Fibroblast of skin of left quadriceps (primary cell): ENCODE measurements at places on chromosomes 16 and 17.

DNA sequence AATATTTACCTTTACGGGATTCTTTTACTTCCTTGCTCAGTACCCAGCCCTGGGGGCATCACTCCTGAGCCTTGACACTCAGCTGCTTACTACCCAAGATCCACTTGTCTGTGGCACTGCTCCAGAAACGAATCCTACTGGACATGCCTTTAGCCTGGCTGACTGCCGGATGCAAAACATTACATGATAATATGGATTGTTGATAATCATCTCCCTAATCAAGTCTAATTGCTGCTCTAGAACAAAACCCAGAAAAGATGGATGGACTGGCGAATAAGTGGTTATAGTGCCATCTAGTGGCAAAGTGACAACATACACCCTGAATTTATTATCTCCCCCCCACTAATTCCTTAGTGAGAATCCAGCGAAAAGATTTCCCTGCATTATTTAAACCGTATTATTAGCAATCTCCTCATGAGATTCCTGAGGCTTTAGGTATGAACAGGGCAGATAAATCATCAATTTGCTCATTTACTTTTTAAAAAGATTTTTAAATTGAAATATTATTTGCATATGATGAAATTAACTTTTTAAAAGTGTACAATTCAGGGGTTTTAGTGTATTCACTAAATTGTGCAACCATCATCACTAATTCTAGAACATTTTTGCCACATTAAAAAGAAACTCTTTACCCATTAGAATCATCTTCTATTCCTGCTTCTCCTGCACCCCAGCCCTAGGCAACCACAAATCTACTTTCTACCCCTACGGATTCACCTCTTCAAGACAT lies 61.6 kb downstream of the RGS9 start:
- DNase-seq, result peak; percentile 36

DNA sequence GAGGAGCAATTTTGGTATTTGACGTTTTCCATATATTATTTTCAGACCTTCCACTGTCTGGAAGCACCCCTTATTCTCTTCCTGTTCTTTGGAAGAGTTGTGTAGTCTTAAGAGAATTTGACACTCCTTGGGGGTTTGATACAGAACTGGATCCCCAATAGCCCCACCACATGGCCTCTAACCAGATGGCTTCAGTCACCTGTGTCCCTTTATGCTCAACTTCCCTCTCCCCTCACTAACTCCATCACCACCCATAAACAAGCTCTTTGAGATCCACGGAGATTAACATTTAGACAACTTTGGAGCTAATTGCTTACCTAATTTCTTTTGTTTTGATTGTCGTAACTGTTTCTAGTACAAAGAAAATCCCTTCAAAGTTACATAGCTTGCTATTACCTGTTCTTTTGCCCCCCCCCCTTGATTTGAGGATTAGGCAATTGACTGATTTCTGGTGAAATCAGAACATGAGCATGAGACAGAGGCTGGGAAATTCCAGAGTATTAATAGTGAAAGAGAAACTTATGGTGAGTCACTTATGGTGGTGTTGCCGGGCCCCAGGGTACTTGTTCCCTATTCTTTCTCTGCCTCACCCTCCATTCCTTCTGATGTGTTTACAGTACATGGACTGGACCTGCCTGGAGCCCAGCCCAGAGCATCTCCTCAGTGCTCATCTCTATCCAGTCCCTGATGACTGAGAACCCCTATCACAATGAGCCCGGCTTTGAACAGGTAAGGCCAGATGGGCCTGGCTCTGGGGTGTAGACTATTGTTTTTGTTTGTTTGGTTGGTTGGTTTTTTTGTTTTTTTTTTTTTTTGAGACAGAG lies 7.5 kb downstream of the UBE2Z start:
- DNase-seq, result peak; percentile 46

DNA sequence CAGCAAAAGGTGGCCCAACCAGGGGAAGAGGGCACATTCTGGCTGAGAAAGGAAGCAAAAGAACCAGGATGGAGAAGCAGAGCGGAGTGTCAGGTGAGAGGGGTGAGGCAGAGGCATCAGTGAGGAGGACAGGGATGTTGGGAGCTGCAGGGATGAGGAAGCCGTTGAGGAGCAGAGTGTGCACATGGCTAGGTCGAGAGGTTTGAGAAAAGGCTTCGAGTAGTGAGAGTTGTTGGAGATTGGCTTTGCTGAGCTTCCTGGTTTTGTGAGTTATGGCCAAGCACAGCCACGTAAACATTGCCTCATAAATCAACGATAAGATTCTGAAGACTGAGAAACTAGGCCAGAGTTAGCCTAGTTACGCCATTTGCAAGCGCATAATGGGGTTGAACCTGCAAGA lies 26.9 kb downstream of the DNAH2 start:
- DNase-seq, result no peak

DNA sequence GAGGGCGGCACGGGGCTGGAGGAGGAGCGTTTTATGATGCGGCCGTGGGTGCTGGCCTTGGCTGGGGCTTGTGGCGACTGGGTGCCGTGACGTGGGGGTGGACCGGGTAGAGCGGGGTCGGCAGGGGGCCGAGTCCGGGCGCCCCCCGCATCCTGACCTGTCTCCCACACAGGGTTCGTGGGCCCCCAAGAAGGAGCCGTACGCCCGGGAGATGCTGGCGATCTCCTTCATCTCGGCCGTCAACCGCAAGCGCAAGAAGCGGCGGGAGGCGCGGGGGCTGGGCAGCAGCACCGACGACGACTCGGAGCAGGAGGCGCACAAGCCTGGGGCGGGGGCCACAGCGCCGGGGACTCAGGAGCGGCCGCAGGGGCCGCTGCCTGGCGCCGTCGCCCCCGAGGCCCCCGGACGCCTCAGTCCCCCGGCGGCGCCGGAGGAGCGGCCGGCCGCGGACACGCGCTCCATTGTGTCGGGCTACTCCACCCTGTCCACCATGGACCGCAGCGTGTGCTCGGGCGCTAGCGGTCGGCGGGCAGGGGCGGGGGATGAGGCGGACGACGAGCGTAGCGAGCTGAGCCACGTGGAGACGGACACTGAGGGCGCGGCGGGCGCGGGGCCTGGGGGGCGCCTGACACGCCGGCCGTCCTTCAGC lies 81.6 kb downstream of the ARHGAP23 start:
- DNase-seq, result no peak

DNA sequence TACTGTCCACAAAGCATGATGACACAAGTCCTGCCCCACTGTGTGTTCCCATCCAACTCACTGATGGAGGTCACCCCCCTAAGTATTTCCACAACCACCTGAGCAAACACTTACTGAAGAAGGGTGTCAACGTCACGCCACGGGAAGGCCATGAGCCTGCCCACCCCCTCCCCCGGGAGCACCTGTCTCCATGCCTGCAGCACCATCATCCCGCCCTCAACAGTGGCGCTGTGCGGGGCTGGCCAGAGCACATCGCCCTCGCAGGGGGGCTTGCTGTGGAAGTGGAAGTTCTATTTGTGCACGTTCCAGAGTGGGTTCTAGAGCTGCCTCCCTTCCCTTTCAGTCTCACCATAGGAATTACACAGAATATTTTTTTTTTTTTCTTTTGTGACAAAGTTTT lies 4.3 kb upstream of the MBTPS1 start:
- no peak for DNase-seq

DNA sequence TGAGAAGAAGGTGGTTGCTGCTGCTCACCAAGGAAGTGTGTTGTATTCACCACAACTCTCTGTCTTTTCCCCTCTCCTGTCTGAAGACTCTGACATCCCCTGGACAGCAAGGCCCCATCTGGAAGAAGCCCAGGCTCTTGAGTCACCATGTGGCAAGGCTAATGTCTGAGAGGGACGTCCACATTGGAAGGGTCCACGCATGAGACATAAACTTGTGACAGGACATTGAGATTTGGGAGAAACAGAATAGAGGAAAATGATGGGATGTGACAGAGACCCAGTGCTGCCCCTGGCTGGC lies 176.5 kb downstream of the IRF8 start:
- no peak for DNase-seq

DNA sequence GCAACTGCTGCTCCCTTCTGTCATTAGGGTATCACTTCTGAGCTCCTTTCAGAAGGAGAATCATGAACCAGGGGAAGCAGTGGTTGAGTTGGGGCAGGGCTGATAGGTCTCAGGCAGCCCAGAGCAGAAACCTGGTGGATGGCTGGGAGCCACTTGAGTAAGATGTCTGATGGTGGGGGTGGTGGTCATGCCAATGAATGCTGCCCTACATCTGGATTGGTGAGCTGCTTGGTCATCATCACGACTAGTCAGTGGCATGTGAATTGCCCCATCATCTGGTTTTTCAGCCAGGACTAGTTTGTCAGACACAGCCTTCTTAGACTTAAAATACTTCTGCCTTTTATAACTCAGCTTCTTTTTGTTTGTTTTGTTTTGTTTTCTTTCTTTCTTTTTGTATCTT lies 2.6 kb downstream of the GID4 start:
- DNase-seq, result no peak

GRCh38 chr17:28573521-28573920 lies 2.2 kb upstream of the PIGS start:
- no peak for DNase-seq

DNA sequence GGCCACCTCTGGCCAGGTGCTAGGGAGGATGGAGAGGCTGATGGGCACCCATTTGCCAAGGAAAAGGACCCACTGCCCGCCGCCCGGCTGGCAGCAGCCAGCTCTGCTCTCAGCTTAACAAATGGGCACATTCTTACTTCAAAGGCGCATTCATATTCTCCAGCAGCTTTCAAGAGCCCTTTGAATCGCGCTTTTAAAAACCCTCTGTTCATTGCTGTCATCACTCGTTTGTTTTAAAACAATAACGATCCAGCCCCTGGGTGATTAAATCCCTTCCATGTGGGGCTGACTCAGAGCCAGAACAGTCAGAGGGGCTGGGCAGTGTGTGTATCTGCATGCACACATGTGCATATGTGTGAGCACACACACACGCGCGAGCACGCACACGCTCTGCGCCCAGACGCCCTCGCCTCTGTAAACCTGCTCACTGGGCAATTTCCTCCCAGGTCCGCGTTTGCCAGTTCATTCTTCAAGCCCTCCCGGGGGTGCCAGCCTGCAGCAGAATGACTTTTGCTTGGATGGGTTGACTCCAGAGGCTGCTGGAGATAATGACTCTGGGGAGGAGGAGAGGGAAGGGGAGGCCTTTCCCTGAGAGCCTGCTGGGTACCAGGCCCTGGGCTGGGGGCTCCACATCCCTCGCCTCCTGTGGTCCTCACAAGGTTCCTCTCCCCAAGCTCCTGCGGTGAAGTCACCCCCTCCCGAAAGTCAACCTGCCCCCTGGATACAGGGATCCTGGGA lies 133.1 kb downstream of the SDK2 start:
- DNase-seq, result no peak

GRCh38 chr17:13740686-13741085 lies 139.0 kb upstream of the HS3ST3A1 start:
- no peak for DNase-seq

DNA sequence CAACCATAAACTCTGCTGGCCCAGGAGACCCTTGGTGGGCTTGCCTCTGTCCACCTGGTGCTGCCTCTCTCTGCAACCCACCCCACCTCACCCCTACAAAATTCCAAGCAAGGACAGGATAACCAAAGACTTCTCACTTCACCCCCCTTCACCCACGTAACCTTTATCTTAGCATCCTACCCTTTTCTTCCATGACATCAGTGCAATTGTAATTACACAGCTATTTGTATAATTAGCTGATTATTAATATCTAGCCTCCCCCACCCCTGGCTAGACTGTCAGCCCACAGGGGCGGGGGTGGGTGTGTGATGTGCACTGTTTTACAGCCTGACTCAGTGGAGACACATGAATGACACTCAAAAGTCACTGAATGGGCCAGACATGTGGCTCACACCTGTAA lies 262.2 kb downstream of the MRTFB start:
- DNase-seq, result no peak
